ENCODE measurements at places on chromosomes 2 and 18. TPM values are rescaled to one million over a fixed set of nuclear protein-coding genes. Genes with fewer than 3 reads are reported as not detected.

The RGPD6 gene
- polyA plus RNA-seq, result 15.6 TPM

The WDR7 gene
- 4.7 TPM for polyA plus RNA-seq

The KATNAL2 gene
- 1.1 TPM for polyA plus RNA-seq

The SIX3 gene
- polyA plus RNA-seq, result not detected

The SNED1 gene
- 0.12 TPM for polyA plus RNA-seq

The MSH2 gene
- polyA plus RNA-seq, result 8.0 TPM

All from keratinocyte (primary cell).